ENCODE measurements at places on chromosomes 2 and 18.

- DNase-seq: no peak
Observed at GRCh38 chr2:121155502-121156056, 129.4 kb downstream of the TFCP2L1 start.

GRCh38 chr2:11784747-11785610 lies 38.5 kb downstream of the LPIN1 start:
- peak; percentile 61 for DNase-seq

GRCh38 chr18:25089470-25089869 lies 262.5 kb downstream of the ZNF521 start:
- DNase-seq: no peak

- DNase-seq: no peak
Observed at GRCh38 chr2:76478266-76479035, 767.7 kb upstream of the GCFC2 start.

- DNase-seq: no peak
Observed at GRCh38 chr18:6449213-6449612, 34.5 kb upstream of the L3MBTL4 start.

GRCh38 chr18:76822506-76823160 lies at the start of gene ZNF236:
TSS of gene ZNF236 (plus strand) at chr18:76822557. CDS start at chr18:76822608, 51 bp downstream.
- DNase-seq: peak; percentile 75

- DNase-seq: no peak
Observed at GRCh38 chr2:72603481-72603880, 222.4 kb downstream of the EXOC6B start.

DNA sequence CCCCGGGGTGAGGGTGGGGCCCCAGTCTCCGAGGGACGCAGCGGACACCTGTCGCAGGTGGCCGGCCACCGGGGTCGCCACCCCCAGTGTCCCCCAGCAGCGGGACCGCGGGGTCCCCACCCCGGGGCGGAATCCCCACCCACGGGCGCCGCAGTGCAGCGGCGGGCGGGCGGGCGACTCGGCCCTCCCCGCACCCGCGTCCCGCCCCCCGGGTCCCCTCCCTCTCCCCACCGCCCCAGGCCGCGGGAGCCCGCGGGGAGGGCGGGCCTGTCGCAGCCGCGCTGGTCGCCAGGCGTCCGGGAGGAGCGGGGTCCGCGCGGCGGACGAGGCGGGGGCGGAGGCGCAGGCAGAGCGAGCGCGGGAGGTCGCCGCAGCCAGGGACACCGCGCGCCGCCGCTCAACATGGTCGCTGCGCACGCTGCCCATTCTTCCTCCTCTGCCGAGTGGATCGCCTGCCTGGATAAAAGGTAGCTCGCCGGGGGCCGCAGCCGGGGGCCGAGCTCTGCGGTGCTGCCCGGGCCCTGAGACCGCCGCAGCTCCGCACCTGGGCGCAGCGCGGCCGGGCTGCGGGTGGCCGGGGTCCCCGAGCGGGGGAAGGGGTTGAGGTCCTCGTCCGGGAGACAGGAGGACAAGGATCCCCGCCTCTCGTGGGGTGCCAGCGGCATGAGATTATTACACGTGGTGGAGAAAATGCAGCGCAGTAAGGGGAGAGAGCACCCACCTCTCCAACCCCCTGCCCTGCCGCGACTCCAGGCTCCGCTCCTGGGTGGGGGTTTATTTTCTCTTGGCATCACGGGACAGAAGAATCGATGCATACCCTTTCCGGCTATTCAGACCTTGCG lies at the start of gene RAPGEF4:
RAPGEF4 (plus strand) TSS at position 264 of the 842 bp plus-strand sequence; CDS start at position 403, 139 bp downstream.
- no peak for DNase-seq

DNA sequence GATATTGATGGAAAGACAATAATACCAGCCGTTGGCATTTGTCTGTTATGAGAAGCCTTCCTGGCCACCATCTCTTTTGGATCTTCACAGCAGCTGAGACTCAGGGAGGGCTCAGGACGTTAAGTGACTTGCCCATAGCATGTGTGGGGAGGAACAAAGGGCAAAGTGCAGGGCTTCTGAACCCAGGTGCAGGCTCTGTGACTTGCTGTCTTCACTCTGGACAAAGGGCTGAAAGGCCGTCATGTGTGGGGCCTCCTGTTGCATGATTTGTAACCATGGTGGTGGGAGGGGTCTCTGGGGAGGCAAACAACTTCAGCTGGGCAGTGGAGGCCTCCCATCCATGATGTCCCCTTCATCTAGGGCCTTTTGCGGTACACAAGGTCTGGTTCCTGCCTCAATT lies 65.5 kb upstream of the SIX2 start:
- no peak for DNase-seq

- no peak for DNase-seq
Observed at GRCh38 chr2:37790019-37790418, 118.6 kb upstream of the CDC42EP3 start.

GRCh38 chr18:48778344-48779011 lies 172.3 kb downstream of the SMAD7 start:
- DNase-seq: no peak

- DNase-seq: no peak
Observed at GRCh38 chr2:205709319-205709718, 27.0 kb downstream of the NRP2 start.

- DNase-seq: peak; percentile 53
Observed at GRCh38 chr2:145751629-145752028, 1231.7 kb upstream of the ZEB2 start.

DNA sequence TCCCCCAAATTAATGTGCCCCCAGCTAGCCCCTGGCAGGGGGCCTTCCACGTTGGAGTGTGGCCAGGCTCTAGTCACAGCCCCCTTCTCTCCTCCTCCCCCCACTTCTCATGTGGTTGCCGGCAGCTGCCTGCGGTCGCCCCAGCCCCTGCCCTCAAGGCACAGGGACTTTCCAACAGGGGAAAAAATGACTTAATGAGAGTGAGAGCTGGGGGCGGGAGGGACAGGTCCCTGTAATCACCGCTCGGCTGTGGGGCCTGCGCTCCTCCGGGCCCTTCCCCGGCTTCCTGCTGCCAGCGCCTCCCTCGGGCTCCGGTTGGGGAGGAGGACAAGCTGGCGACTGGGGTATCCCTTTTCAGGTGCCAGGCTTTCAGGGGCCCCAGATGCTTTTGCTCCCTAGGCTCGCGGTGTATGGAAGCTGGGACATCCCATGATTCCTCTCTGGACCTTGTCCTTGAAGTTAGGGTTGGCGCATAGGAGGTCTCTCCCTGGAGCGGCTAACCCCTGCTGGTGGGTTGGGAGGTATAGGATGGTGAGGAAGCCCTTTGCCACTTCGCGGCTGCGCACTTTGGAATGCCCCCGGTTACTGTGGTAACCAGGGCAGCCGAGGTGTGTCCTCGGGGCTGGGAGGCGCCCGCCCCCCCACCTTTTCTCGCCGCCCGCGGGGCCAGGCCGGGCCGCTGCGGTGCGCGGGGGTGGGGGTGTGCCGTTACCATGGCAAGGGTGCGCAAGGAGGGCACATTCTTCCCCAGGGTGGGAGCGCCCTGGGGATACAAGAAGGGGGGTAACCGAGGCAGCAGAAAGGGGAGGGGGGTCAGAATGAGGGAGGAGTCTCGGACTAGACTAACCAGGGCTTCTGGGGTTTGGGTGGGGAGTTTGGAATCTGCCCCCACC lies 16.1 kb downstream of the WNT10A start:
- DNase-seq: peak; percentile 7

DNA sequence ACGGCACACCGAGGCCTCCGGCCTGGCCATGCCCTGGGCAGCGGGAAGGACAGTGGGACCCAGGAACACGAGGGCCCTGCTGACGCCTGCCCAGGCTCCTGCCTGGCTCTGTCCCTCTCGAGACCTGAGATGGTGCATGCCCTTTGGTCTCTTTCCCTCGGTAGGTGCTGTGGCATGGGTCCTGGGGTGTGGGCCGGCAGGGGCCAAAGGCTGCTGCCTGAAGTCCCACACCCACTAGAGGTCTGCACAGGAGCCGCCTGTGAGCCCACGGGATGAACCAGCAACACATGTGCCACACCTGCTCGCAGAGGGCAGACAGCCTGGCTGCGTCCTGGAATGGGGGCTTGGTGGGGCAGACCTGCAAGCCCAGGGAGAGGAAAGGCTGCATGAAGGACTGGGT lies 73.3 kb downstream of the NDUFA10 start:
- no peak for DNase-seq

DNA sequence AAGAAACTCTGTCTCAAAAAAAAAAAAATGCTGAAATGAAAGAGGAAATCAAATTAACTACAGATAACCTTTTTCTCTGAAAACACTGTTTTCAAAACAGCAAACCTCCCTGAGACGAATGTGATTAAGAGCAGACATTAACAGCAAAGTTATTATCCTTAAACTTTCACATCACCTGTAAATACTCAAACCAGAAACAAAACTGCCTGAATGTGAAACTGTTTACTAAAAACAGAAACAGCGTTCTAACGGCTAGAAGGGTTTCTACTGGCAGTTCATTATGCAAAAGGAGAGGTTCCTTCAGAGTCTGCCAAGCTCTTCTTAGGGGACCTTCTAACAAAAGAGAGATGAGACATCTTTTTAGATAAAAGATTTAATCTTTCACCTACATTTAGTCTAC lies 45.9 kb downstream of the PNO1 start:
- DNase-seq: no peak

GRCh38 chr2:197297772-197298318 lies 12.7 kb downstream of the ANKRD44 start:
- no peak for DNase-seq

- no peak for DNase-seq
Observed at GRCh38 chr2:30149513-30149912, 2.7 kb downstream of the YPEL5 start.

DNA sequence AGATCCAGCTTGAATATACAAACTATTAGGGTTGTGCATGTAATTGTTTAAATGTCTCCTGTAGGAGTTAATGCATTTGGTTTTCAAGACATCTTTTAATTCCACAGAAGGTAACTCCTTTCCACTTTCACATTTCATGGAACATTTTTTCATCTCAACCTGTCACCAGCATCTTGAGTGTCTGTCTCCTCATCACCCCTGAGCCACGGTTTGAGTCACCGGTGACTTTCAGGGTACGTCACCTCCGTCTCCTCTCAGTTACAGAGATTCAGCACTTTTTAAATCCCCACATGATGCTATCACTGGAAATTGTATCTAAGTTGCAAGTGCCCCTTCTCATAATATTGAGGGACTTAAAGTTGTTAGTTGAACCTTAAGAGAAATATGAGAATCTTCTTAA lies 25.3 kb downstream of the GPR55 start:
- DNase-seq: no peak

DNA sequence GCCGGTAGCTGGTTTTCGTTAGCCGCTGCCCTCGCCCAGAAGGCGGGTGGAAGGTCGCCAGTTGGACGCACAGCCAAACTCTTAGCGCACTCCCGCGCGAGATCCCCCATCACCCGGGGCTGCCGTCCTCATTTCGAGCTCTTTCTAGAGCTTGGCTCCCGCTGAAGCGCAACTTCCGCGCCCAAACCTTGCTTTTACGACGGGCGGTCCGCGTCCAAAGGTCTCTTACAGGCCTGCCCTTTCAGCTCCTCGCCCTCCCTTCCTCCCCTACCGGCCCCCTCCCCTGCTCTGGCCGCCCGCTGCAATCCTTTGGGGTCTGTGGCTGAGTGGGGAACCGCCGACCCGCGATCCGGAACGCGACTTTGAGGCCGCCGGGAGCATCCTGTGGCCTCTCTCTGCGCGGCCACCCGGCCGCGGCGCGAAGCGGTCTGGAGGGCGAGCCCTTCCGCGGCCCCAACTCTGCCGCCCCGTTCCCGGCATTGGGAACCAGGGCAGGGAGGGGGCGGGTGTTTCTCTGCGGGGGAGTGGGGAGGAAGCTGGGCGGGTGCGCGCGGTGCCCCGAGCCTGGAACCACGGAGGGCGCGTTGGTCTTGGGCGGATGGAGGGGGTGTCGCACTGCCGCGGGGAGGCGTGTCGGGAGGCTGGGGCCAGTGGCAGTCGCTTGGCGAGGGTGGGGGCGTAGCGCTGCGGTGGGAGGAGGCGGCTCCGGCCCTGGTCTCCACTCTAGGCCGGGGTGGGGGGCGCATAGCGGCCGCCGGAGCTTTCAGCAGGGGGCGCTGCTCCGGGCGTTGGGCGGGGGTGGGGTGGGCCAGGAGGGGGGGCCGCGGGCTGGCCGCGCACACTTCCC lies at the start of gene GDF7:
GDF7 (plus strand) TSS at position 841 of the 847 bp plus-strand sequence. CDS start 96 bp downstream, outside the sequence.
- DNase-seq: no peak

DNA sequence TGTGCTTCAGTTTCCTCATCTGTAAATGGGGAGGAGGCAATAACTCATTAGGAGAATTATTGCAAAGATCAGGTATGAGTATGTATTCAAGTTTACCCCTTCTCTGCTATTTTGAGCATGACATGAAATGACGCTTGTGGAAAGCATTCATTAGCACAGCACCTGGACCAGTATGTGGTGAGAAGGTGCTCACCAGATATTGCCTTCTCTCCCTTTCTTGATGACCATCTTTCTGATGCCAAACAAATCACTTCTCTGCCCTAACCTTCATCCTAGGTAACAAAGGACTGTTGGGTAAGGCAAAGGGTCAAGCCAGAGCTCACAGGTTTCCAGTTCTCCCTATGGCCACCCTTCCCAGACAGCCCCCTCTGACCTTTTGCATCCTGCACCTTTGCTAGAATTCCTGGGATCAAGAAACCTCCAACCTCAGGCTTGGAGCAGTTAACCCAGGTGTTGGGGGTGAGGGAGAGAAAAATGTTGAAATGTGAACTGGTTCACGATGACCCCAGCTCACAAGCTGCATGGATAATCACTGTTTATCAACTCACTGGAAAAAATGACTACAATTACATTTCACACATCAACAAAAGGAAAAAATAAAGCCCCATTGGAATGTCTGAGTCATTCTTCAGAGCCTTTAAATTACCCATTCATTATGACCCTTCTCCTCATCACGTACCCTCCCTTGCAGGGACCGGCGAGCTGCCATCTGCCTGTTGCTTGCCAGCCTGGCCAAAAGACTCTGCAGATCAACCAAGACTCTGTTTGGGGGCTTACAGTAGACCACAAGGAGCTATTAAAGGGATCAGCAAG lies 41.6 kb downstream of the LBH start:
- DNase-seq: no peak

- no peak for DNase-seq
Observed at GRCh38 chr2:46323730-46324129, 26.5 kb downstream of the EPAS1 start.

DNA sequence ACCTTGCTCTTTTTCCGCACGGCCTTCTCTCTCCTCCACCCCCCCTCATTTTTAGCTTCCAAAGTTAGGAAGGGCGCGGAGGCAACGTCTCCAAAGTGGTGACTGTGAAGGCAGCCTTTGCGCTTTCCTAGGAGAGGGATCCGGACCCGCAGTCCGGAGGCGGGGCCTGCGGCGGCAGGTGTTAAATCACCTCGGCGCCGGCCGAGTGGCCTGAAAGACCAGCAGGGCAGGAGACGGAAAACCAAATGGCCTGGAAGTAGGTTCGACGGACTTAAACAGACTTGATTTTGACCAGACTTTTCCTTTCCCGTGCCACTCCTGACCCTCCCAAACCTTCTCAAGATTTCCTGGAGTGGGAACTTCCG lies 615 bp downstream of the GORASP2 start:
- peak; percentile 28 for DNase-seq

Measured in hematopoietic multipotent progenitor cell treated with erythropoietin and hydrocortisone succinate and interleukin-3 and kit ligand, for 8 days (in vitro differentiated cells).